ENCODE measurements at places on chromosomes 7 and 10. TPM values are rescaled to one million over a fixed set of nuclear protein-coding genes. Genes with fewer than 3 reads are reported as not detected.

The ARHGAP22 gene
- total RNA-seq: not detected

The KCNMA1 gene
- 0.63 TPM for total RNA-seq

DNA sequence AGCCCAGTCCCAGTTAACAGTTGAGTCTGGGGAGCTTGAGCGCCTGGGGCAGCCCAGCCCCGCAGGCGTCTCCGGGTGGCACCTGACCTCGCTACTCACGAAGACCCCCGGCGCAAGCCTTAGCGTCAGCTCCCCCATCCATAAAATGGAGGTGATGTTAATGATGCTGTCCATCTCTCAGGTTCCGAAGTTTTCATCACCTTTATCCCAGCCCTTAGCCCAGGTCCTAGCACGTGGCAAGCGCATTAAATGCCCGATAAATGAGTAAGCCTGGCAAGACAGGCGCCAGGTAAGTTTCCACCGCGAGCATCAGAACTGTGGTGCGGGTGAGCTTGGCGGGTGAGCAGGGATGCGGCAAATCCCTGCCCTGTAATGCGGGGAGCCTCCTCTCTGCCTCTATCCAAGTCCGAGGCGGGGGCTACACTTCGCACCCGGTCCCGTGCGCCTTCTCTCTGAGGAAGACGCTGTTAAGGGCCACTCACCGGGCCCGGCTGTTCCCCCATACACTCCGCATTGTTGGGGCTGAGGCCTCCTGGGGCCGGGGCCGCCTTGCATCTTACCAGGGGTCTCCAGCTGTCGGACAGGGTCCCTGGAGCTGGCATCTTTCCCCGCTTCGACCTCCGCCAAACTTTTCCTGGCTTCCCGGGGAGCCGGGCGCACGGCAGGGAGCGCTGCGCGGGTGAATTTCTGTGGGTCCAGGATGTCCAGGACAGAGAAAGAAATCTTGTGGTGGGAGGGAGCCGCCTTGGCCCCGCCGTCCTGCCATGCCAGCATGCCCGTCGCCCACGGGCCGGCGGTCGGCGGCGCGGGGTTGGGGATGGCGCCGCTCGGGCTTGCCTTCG is 444 bp downstream of the NKX1-2 start:
- no peaks in the 10 kb centered on the region for H3K36me3 ChIP-seq
- no peak for DNase-seq
- peaks cover 6% of the 10 kb centered on the region for H3K4me1 ChIP-seq
- H3K4me3 ChIP-seq: no peak overlapping the region
- H3K27ac ChIP-seq: no peak overlapping the region

- H3K36me3 ChIP-seq: no peaks in the 10 kb centered on the region
- no peak overlapping the region for H3K4me3 ChIP-seq
- DNase-seq: no peak
- peaks cover 5% of the 10 kb centered on the region for H3K4me1 ChIP-seq
- no peak overlapping the region for H3K27ac ChIP-seq
- H3K27me3 ChIP-seq: no peaks in the 10 kb centered on the region
Measured at GRCh38 chr7:117082647-117083046, 129.3 kb downstream of the ST7 start.

The DNAJB6 gene
- 343 TPM for total RNA-seq
